Kidney capillary endothelial cell (primary cell): ENCODE measurements at places on chromosomes 16 and 17.

DNA sequence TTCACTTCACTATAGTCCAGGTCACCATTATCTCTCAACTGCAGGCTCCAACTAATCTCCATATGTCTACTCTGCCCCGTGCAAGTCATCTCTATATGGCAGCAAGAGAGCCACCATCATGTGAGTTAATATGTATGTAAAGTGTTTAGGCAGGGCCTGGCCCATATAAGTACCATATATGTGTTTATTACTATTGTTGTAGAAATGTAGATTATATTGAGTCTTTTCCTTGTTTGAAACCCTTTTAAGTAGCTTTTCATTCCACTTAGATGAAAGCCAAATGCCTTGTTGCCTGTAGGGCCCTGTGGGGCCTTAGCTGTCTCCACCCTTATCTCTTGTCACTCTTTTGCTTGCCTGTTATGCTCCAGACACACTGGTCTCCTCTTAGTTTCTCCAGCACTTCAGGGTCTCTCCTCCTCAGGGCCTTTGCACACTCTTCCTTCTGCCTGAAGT is 164.0 kb downstream of the PHKB start:
- no peak for DNase-seq

DNA sequence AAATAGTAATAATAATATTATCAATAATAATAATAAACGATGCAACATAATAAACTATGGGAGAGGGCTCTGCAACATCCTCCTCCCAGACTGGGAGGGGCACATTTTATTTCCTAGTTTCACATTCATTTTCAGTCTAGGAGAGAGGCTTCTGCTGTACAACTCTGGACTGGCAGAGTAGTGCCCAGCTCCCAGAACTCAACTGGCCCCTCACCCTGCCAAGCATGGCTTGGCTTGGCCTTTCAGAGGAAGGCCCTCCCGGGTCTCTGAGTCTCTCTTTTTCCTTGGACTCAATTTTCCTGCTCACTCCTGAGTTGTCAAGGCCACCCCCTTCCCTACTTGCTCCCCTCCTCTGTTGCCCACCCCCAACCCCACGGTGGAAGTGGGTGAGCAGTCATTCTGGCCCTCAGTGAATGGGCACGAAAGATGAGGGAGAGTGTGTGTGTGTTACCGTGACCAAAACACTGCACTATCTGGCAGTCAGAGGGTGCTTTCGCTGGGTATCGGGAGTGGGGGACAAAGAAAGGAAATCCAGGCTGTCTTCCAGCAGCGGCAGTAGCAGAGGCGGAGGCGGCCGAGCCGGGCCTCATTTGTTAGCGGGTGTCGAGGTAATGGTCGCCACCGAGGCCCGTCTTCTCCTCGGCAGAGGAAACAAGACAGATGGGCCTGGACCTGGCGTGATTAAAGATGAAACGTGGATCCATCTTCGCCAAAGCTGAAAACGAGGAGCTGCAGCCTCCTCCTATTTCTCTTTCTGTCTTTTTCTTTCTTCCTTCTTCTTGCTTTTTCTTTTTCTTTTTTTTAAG is 2.3 kb downstream of the HOXB4 start:
- DNase-seq: no peak

GRCh38 chr17:31674305-31674704 is 184.7 kb downstream of the COPRS start:
- no peak for DNase-seq

DNA sequence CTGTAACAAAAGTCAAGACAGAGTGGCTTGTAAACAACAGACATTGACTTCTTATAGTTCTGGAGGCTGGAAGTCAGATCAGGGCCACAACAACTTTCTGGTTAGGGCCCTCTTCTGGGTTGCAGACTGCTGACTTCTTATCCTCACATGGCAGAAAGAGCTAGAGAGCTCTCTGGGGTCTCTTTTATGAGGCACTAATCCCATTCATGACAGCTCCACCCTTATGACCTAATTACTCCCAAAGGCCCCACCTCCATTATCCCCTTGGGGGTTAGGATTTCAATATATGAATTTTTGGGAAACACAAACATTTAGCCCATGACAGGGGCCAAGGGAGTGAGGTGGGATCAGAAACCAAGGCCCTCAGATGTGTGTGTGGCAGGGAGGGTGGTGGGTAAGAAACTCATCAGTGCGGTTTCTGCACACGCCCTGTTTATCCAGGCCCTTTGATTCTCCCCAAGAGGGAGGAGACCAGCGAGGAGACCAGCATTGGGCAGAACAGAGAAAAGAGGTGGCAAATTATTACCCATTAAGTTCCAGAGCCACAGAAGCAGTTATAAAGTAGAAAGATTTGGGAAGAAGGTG is 74.8 kb downstream of the UTP18 start:
- DNase-seq: no peak

- DNase-seq: peak; percentile 9
Observed at GRCh38 chr17:55238931-55239297, 25.8 kb upstream of the HLF start.

GRCh38 chr16:84013787-84014569 is 28.6 kb downstream of the SLC38A8 start:
- DNase-seq: peak; percentile 8

DNA sequence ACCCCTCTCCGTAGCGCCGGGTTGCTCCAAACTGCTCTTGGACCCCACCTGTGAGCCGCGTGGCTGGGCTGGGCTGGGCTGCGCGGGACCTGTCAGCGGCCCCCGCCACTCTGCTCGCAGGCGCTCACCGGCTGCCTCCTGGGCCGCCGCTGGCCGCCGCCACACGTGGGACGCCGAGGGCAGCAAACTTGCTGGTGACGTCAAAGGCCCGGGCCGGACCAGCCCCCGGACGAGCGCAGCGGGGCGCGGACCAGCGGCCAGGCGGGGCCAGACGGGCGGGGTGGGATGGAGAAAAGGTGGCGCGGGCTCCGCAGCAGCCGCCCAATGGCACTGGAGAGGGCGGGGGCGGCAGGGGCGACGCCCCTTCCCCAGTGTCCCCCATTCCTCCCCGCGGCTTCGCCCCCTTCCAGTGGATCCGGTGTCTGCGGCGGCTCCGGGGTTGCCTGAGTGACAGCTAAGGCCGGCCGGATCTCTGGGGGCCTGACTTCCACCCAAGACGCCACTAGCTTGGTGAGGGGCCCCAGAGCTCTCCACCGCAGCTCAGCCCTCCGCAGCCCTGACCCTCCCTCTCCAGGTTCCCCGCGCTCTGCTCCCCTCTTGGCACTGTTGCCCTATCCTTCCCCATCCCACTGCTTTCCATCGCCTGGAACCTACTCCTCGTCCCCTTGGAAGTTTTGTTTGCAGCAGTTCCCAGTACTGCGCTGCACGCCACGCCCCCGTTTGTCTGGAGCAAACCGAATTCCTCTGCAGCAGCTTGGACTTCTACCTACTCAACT is at the start of gene HS3ST3A1:
Gene HS3ST3A1, minus strand, starts transcription at position 154 of the 776 bp plus-strand sequence. CDS start 800 bp downstream, outside the sequence.
- no peak for DNase-seq

GRCh38 chr17:55278173-55278961 is 13.6 kb downstream of the HLF start:
- no peak for DNase-seq

GRCh38 chr16:75801307-75801706 is 75.0 kb upstream of the CPHXL start:
- peak; percentile 3 for DNase-seq

DNA sequence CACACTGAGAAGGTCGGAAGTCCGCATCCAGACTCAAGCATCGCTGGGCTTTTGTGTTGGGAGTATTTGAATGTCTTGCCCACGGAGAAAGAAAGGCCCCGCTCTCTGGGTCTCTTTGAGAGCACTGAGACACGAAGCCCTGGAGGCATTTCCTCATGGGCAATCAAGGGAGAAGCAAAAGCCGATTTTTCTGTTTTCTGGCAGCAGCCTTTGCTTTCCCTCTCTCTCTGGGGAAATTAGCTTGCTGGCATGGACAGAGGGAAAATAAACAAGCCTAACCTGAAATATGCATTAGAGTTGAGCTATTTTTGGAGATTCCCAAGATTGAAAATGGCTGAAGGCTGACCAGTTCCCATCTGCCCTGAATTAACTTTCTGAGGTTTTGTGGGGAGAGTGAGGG is 238.7 kb downstream of the HAPSTR1 start:
- no peak for DNase-seq

DNA sequence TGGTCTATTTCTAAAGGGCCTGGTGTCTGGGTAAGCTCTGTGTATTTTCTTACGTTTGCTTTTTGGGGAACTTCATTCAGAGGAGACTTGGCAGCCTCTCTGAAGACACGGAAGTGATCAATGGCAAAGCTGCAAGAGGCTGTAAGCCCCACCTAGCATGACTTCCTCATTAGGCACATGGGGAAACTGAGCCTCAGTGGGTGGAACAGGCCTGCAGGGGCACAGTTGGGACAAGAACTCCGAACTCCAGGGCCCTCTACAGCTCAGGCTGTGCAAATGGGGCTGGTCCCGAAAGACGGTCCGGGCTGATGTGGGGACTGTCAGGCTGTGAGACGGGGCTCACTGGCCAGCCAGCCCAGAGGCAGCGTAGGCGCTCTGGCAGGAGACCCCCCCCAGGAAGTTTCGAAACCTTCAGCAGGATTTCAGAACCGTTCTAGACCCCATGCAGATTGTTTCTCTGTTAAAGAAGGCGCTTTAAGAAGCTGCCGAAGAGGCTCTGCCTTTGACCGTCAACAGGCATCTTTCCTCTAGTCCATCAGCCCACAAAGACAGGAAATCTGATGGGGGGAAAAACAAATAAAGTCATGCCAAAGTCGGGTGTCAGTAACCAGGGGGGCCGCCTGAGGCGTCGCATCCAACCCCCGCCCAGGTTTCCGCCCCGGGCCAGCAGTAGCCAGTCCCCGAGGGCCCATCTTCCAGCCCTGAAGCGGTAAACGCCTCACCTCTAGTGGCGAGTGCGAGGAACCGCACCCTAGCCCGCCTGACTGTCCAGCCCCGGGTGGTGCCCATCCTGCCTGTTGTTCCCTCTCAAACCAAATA is 79.8 kb upstream of the TBC1D3K start:
- peak; percentile 75 for DNase-seq

GRCh38 chr17:41171886-41172285 is 3.9 kb upstream of the KRTAP4-3 start:
- DNase-seq: no peak

DNA sequence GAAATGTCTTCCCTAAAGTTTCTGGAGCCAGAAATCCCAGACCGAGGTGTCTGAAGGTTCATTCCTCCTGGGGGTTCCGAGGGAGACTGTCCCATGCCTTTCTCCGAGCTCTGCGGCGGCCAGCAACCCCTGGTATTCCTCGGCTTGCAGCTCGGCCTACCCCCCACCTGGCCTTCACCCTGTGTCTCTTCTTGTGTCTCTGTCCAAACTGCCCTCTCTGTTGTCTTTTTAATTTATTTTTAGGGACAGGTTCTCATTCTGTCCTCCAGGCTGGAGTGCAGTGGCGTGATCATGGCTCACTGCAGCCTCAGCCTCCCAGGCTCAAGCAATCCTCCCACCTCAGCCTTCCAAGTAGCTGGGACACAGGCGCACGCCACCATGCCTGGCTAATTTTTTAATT is 211.7 kb downstream of the SEC14L1 start:
- DNase-seq: no peak

DNA sequence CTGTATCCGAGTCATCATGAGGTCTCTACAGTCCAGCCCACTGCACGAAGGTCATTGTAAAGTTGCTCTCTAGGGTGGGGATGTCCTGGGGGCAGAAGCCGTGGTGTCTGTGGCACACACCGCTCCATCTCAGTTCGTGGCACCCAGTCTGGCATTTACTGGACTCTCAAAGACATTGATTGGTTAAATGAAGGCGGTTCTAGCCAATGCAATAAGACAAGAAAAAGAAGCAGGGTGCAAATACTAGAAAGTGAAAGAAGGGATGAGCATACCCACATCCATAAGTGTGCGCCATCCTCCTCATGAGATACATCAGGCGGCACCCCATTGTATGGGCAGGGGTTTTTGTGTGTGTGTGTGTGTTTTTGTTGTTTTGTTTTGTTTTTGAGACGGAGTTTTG is 10.7 kb upstream of the ATP2A3 start:
- DNase-seq: no peak
